ENCODE measurements at places on chromosomes 3 and 15.

- no peak for DNase-seq
These were observed 31.8 kb downstream of the GPR171 start for GRCh38 chr3:151171145-151171757.

- no peak for DNase-seq
These were observed 34.8 kb downstream of the LRRFIP2 start for GRCh38 chr3:37139567-37140052.

DNA sequence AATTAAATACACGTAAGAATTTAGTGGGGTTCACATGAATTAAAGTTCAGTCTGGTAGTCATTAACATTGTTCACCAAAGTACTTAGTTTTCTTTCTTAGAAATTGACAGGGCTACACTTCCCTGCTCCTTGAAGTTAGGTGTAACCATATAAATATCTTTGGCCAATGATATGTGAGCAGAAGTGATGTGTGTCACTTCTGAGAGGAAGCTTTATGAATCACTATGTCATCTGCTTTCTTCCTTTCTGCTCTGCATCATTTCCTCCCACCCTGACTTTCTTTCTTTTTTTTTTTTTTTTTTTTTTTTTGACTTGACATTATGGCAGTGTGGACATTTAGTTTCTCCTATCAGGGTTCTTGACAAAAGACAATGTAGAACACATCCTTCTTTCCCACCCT lies 156.2 kb upstream of the COL8A1 start:
- DNase-seq = no peak

DNA sequence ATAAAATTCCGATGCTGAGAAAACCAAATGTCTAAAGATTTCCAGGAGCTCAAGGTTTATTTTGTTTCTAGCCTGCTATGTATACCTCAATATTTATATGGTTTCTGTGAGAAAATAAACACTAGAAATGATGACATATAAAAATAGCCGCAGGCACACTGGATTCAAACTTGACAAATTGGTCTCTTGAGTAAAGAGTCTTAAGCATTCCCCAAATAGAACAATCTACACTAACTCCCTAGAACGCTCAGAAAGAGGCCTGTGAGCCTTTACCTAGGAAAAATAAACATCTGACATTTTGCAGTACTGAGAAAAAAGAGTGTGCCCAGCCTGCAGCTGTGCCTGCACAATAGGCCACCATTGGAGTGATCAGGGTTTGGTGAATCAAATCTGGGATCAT lies 75.2 kb downstream of the NEK10 start:
- DNase-seq = peak; percentile 50

- no peak for DNase-seq
These were observed 459.9 kb upstream of the TPRG1 start for GRCh38 chr3:188711881-188712247.
